ENCODE measurements at places on chromosomes 6 and 20.
A peak's percentile ranks its signal among the peaks of the same experiment; 100 is the strongest.

DNA sequence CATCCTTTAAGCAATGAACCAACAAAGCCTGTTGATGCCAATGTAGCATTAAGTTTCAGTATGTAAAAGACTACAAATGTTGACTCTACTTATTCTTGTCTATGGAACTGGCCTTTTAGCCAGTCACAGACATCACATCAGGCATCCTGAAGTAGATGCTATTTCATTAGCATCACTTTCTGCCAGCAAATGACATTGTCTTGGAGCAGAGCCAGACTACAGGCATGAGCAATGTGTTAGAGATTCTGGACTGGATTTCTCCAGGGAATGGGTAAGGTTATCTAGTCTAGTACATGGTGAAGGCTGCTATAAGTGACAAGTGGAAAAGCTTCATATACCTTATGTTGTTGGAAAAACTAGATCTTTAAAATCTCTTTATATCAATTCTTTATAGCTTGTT is 142.9 kb downstream of the ADGRB3 start:
- DNase-seq: no peak

- DNase-seq: no peak
These were observed 391.6 kb downstream of the PLCB1 start for GRCh38 chr20:8523684-8524083.

DNA sequence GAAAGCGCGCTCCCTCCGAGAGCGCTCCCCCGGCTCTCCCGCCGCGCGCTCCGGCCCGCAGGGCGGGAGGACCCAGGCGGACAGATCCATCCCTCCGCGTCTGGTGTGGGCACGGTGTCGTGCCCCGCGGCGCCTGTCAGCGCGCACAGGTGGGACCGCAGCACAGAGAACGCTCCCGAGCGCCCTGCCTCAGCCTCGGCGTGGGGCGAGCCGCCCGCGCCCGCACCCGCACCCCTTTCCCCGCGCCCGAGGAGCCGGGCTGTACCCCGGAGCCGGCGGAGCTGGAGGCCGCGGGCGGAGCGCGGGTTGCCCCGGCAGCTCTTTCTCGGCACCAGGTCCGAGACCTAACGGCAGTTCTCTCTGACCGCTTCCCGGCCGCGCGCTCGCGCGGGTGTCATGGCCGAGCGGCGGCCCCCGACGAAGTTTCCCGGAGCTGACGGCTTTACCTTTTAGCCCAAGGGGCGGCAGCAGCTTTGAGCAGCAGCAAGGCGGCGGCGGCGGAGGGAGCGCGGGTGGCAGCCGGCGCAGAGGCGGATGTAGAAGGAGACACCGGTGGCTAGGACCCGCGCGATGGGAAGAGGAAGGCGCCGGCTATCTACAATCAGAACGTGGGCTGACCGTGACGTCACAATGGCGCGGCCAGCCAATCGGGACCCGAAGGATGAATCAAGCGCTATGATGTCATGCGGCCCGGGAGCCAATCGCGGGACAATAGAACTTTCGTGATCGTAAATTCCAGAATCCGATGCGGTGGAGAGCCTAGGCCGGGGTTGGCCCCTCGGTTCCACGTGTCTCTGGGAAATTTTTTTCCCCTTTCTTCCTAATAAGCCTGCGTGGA is at the start of gene ELOVL5:
TSS of gene ELOVL5 (minus strand) at position 580 of the 838 bp plus-strand sequence. CDS start 53,251 bp downstream, outside the sequence.
- peak; percentile 98 for DNase-seq

- DNase-seq: no peak
These were observed 8.8 kb upstream of the TRIM31 start for GRCh38 chr6:30121446-30122366.

DNA sequence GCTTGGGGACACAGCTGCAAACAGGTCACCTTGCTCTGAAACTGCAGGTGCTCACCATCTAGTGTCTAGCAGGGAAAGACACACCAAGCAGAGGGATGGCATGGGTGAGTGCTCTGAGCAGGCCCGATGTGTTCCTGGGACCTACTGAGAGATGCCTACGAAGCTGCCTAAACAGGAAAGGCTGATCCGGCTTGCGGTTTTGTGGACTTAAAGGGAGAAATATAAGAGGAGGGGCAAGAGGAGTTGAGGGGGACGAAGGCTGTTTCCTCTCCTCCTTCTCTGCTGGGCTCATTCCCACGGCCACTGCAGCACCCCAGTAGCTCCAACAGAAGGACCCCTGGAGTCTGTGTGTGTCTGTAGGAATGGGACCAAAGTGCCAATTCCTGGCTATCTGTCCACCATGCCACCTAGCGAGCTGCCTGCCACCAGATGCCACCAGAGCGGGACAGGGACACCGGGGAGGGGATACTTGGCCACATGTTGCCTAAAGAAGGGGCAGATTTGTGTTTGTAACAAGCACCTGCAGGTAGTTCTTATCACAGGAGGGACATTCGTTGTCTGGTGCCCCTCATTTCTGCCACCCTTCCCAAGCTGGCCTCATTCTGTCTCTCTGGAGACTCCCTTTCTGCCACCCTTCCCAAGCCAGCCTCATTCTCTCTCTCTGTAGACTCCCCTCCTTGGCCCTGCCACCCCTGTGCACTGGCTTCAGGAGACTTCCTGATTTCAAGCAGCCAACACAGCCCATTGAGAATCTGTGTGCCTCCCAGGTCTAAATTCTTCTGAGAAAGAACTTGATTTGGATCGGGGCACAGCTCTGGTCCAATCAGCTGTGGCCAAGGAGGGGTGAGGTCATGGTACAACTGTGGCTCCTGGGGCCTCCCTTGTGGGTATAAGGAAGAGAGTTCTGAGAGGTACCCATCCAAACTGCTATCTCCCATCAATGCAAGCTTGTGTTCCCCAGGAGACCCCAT is 221.8 kb downstream of the ANKRD60 start:
- no peak for DNase-seq

- DNase-seq: no peak
These were observed 202.8 kb upstream of the CITED2 start for GRCh38 chr6:139577124-139577762.

GRCh38 chr6:69719602-69720193 is 77.1 kb downstream of the LMBRD1 start:
- no peak for DNase-seq

- DNase-seq: no peak
These were observed 654.0 kb downstream of the QKI start for GRCh38 chr6:164068527-164068926.

- DNase-seq: no peak
These were observed 169.7 kb downstream of the ATXN1 start for GRCh38 chr6:16591396-16592222.

DNA sequence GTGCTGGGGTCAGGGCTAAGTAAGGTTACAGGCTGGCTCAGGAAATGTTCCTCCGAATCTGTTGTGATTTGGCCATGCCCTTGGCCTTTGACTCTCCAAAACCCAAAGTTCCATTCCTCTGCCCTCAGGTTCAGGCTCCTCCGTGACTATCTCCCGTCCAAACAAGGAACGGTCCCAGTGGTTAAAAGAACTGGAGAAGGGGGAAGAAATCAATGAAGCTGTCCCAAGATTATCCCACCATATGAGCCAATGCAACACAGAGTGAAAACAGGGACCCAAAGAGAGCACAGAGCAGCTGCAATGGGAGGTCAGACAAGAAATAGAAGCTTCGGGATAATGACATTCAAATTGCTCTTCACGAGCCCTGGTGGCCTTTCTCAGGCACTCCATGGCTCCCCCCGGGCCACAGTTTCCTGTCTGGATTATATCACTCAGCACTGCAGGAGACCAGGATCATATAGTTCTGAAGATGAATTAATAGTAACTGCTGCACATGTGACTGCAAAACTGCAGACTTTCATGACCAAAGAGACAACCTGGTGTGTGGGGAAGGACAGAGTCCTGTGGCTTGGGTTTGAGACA is 211.3 kb downstream of the ZNF217 start:
- DNase-seq: no peak

DNA sequence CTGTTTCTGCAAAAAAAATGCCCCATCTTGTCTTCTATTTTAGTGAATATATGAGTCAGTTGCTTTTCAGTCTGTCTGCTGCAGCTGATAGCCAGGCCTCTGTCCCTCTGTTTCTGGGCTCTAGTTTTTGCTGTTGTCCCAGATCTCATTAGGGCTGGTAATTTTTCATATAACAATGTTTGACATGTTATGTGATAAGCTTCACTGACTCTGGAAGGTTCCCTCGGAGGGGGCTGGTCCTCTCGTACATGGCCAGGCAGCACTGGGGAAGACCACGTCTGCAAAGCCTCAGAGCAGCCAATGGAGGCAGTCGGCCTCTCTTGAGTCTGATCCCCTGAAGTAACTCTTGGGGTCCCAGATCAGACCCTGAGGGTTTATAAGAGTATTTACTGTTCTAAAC is 223.8 kb downstream of the THBS2 start:
- DNase-seq: no peak

DNA sequence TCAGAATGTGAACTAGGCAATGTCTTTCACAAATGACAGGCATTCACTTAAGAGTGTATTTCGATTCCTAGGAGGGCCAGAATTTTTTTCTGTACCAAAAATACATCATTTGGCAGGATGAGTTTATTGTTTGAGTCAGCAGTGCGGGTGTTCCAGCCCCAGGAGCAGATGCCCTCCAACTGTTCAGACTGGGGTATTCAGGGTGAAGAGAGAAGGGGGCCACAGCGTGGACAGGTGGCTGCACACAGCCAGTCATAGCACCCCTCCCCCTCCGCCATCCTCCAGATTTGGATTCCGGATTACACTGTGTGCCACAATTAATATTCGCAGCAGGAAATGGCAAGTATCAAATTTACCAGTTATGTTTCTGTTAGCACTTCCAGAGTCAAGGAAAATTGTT is 38.6 kb downstream of the RIPOR2 start:
- DNase-seq: no peak

DNA sequence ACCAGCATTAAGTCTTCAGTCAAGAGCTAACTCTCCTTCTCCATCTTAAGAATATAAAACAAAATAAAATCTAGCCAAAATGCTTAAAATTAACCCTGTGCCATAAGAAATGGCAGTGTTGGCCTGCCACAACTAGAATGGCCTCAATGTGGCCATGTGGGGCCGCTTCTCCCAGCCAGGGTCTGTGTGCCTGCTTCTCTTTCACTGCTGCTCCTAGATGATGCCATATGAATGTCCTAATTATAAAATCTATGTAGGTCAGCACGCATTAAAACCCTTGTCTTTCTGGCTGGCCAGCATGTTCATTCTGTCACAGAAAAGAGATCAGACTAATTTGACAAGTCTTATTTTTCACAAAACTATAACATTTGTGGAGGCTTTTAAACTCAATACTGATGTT is 102.6 kb downstream of the C6orf118 start:
- DNase-seq: no peak

DNA sequence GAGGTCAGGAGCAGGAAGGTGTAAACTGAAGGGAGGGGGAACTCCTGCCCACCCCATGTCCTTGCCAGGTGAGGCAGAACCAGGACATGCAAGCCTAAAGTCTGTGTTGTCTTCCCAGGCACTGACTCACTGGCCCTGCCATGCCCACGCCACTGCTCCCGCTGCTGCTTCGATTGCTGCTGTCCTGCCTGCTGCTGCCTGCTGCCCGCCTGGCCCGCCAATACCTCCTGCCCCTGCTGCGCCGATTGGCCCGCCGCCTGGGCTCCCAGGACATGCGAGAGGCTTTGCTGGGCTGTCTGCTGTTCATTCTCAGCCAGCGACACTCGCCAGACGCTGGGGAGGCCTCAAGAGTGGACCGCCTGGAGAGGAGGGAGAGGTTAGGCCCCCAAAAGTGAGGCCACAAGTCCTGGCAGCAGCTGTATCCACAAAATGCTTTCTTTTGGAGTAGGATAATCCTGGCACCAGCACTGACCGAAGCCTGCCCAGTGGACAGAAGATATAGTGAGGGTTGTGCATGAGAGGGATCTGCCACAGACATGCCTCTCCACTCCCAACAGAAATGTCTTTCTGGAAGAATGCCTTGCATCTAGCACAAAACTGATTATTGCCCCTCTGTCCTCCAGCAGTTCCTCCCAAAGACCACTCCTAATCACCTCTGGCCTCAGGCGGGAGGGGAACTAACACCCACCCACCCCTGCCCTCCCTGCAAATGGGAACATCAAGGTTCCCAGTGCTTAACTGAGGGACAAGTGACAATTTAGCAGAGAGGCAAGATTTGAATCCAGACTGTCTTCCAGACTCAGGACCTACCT is 812 bp downstream of the MYMX start:
- no peak for DNase-seq

DNA sequence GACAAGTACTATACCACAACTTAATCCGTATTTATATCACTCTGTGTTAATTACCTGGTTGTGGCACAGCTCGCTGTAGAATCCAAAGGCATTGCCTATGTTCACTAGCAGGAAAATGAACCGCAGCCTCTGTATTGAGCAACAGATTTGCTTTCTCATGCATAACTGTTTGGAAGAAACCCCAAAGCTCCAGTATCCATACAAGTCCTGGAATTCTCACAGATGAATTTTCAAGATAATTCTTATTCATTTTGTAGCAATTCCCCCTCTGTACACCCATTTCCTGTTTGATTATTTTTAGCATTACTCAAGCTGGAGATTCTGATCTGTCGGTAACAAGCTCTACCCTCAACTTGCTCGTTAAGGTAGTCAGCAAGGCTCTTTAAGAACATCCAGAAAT is 63.5 kb downstream of the STMND1 start:
- no peak for DNase-seq

GRCh38 chr20:62388839-62389600 is 2.1 kb downstream of the RPS21 start:
- no peak for DNase-seq

GRCh38 chr6:168138436-168138835 is 59.4 kb upstream of the FRMD1 start:
- DNase-seq: no peak

- DNase-seq: no peak
These were observed 63.0 kb downstream of the CD83 start for GRCh38 chr6:14180609-14181008.

DNA sequence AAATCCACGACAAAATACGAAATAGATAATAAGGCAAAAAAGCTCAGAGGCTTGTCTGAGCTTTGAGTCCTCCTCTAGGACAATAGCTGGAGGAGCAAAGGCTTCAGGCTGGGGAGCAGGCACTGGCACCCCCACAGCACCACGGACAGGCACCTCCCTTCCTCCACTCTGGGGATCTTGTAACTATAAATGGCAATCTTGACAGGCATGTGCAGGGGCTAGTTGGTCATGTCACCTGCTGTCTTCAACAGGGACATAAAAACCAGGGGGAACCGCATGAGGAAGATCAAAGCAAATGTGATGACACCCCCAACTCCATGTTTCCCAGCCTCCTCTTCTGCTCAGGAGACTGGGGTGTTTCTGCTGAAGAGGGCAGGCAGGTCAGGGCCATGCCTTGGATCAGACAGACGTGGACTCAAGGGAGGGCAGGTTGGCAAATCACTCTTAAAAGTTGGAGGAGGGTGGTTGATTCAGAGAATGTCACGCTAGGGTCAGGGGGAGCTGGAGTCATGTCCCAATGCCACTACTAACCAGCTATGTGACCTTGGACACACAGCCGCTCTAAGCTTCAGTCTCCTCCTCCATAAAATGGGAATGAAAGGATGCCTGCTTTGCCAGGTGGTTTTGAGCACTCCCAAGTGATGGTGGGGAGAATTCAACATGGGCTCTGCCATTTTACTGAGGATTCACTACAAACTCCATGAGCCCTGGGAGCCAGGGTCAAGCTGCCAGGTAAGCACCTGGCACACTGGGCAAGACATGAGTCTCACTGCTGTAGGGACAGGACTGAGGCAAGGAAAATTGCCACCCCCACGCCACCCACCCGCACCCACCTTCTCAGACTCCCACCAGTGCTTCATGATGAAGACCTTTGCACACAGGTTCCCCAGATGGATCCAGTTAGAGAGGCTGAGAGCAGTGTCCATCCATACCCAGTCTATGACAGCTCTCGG is 48.0 kb downstream of the NPEPL1 start:
- DNase-seq: no peak

GRCh38 chr6:34791164-34791700 is 651 bp upstream of the BLTP3A start:
- no peak for DNase-seq

- DNase-seq: peak; percentile 47
These were observed 4.9 kb upstream of the DLL1 start for GRCh38 chr6:170295510-170296422.

GRCh38 chr20:35311409-35311808 is 19.2 kb upstream of the FAM83C start:
- no peak for DNase-seq

All from CD4-positive, alpha-beta T cell treated with Interleukin-12 subunit alpha and Interleukin-12 subunit beta, for 1 hour (primary cell).